ENCODE measurements at places on chromosomes 6 and 20. TPM values are rescaled to one million over a fixed set of nuclear protein-coding genes. Genes with fewer than 3 reads are reported as not detected.

Gene BMP5
- not detected for polyA plus RNA-seq

DNA sequence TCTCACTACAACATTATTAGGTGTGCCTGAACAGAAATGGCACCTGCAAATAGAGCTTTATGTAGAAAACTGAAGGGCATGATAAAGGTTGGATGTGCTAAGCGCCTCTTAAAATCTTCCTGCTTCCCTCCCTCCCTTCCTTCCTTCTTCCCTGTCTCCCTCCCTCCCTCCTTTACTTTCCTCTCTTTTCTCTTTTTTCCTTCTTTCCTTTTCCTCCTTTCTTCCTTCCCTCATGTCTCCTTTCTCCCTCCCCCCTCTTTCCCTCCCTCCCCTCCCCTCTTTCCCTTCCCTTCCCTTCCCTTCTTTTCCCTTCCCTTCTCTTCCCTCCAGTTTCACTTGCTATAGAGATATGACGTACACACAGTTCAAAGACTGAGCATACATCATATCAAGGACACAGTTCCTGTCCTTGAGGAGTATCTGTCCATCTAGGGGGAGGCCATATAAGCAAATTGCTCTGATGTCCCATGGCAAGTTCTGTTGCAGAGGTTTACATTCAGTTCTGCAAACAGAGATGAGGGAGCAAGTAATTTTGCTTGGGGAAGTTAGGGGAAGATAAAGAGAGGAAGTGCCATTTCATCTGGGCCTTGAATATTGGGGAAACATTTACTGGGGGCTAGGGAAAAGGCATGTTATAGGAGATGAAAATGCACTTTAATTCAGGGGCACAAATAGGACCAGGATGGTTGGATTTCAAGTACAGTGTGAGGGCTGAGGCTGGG lies 79.0 kb upstream of the EEF1E1 start:
- H3K27ac ChIP-seq, result peak overlapping the region; percentile 10
- peaks cover 2% of the 10 kb centered on the region for H3K4me1 ChIP-seq
- no peak overlapping the region for H3K4me3 ChIP-seq
- H3K36me3 ChIP-seq, result no peaks in the 10 kb centered on the region
- H3K27me3 ChIP-seq, result no peaks in the 10 kb centered on the region

DNA sequence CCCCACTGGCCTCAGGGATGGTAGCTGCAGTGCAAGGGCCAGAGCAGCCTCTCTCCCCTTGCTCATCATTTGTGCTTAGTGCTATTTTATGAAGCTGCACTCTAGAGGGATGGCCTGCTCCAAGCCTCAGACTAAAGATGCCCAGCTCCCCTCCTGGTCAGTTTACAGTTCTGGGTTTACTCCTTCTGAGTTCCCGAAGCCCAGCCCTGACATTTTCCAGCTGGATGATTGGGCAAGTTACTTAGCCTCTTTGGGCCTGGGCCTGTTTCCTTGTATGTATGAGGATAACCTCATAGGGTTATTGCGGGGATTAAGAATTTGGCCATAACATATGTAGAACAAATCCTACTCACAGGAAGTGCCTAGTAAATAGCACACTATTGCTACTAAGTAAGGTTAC lies 31.8 kb upstream of the EMILIN3 start:
- DNase-seq, result no peak
- H3K36me3 ChIP-seq, result no peaks in the 10 kb centered on the region
- no peaks in the 10 kb centered on the region for H3K27me3 ChIP-seq
- no peak overlapping the region for H3K4me3 ChIP-seq
- no peaks in the 10 kb centered on the region for H3K4me1 ChIP-seq
- H3K27ac ChIP-seq, result no peak overlapping the region

Gene ZBTB24
- polyA plus RNA-seq, result 2.0 TPM

Gene LGSN
- polyA plus RNA-seq, result not detected
